MCF 10A (cell line): ENCODE measurements at places on chromosomes 12 and 14. TPM values are rescaled to one million over a fixed set of nuclear protein-coding genes. Genes with fewer than 3 reads are reported as not detected.

Gene KRT72
- total RNA-seq, result not detected in 2 replicates

DNA sequence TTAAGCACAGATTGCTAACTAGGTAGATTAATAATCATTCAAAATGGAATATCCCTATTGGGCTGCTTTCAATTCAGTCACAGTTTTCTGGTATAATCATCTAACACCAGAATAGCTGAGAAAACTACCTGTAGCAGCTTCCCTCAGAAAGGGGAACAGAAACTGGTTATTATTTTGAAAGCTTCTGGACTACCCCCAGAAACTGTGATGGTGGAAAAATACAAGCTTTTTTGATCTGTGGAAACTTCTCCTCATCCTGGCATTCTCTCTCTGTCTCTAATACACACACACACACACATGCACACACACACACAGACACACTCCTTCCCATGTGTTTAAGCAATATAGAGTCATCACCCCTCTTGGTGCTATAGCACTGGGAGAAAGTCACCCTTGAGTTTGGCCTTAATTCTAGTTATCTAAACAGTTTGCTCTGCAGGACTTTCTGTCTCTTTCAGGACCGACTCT is 251.5 kb upstream of the LMO3 start:
- no peak for DNase-seq

- no peak for DNase-seq
Observed at GRCh38 chr12:80192087-80192486, 92.8 kb downstream of the OTOGL start.

- no peak for DNase-seq
Observed at GRCh38 chr14:43359317-43359716, 1147.8 kb downstream of the FSCB start.
